NCI-H1436 treated with DMSO at 0.1 percent for 48 hours (cell line): ENCODE measurements at places on chromosomes 4 and X.

GRCh38 chr4:143654571-143654970, 45.9 kb downstream of the FREM3 start:
- DNase-seq: no peak

DNA sequence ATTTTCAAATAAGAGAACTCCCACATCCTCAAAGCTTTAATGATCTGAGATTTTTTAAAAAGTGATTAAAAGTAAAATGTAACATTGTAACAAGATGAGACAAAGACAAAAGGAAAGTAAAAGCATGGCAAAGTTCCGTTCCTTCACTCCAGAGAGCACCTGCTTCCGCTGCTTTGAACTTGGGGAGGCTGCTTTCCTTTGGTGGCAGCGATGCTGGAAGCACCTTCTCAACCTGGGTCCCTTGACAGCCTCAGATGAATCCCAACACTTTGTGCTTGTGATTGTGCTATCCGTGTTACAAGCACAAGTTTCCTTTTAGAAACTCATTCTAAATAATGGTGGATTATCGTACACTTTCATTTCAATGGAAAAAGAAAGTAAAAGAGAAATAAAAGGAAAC, 59.7 kb downstream of the HADH start:
- no peak for DNase-seq

GRCh38 chr4:153522802-153523094, 56.6 kb downstream of the TMEM131L start:
- DNase-seq: no peak

DNA sequence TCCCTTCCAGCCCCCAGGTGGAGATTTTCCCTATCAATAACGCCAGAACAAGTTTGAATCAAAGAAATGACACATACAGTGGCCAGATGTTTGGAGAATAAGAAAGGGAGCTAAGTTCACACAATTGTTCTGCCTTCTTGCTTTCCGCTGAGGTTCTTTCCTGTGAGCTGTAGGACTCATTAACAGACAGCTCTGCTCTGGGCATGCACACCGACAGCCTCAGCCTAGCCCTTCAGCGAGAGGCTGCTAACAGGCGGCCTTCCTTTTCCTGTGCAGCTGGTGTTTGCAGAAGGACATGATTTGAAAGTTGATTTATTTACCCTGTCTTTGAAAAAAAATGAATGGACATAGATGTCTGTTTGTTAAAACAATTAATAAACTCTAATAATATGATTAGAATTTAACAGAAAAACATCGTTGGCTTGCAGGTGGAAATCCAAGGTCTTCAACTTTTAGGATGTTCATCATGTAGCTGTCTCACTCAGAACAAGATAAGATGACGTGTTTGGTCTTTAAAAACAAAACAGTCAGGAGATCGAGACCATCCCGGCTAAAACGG, 183.3 kb downstream of the KDR start:
- DNase-seq: no peak

- no peak for DNase-seq
These were observed 7.1 kb downstream of the KLF3 start for GRCh38 chr4:38670939-38671591.

DNA sequence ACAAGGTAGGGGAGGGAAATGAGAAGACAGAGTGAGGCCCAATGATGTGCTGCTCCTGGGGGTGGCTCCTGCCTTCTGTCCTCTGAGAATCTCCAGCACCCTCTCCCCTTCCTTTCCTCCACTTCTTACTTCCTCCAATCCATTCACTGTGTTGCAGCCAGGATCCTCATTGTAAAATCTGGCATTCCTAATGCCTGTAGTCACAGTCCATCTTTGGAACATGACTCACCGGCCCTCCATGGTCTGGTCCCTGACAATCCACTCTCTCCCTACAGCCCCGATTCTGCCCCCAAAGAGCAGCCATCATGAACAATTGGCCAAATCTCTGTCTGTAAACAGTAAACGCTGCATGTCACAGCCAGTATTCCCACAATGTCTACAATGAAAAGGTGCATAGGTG, 72.9 kb downstream of the CLNK start:
- no peak for DNase-seq

DNA sequence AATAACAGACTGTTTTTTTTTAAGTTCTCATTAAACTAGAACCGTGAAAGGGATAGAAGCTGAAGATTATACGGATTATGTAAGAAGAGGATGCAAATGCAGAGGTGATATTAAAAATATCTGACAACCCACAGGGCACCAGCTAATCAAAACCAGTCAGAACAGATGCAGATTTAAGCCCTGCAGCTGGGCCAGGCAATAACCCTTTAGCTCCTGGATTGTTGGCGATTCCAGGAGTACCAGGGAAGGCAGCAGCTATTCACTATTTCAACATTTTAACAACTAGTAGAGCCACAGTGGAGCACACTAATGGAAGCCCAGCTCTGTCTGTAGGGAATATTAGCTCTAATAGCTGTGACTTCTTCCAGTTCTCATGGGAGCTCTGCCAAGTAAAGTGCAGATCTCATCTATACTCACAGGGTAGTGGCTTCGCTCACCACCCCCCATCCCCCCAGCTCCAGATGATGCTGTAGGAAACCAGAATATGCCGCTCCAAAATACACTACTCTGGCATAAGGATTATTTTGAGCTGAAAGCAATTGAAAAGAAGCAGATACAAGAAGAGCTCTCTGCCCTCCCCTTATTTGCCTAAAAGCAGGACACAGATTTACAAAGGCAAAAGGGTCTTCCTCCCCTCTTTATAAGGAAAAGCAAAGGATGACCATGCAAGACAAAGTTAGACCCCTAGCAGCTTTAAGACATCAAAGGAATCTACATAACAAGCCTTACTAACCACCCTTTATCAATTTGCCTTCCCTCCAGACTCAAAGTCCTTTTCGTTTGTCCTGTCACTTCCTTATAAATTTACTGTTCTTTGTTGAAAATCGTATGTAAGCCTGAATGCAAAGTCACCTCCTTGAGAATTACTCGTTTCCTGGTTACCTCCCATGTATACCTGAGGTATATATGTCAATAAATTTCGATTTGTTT, 13.7 kb downstream of the SCD5 start:
- no peak for DNase-seq

GRCh38 chrX:41796577-41796976, 72.6 kb downstream of the GPR82 start:
- no peak for DNase-seq

- no peak for DNase-seq
These were observed 82.1 kb downstream of the PPP3CA start for GRCh38 chr4:101264993-101265815.

DNA sequence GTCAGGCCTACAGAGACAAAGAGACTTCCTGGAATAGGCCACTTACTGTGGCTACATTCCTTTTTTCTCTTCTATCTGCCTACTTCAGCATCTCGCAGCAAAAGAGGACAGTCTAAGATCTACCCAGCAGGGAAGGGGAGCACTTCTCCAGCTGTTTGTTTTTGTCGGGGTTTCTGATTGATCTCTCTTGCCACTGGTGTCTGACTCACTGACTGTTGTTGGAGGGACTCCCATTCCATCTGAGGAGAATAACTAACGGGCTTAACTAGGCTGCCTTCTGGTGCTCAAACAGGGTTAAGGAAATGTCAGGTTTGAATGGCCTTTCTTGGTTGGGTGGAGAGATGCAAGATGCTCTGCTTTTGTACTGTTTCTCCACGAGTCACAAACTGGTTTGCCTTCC, 100.2 kb upstream of the TMEM164 start:
- DNase-seq: no peak

DNA sequence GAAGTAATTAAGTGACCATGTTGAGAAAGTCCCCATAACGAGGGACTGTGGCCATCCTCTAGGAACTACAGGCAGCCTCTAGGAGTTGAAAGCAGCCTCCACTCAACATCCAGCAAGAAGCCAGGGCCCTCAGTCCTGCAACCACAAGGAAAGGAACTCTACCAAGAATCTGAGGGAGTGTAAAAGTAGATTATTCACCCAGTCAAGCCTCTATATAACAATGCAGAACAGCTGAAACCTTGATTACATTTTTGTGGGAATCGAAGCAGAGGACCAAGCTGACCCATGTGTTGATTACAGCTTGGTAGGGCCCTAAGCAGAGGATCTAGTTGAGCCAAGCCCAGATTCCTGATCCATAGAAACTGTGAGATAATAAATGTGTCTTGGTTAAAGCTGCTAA, 17.1 kb downstream of the RPS6KA6 start:
- no peak for DNase-seq

- no peak for DNase-seq
These were observed 1.5 kb downstream of the COX18 start for GRCh38 chr4:73067971-73068394.

DNA sequence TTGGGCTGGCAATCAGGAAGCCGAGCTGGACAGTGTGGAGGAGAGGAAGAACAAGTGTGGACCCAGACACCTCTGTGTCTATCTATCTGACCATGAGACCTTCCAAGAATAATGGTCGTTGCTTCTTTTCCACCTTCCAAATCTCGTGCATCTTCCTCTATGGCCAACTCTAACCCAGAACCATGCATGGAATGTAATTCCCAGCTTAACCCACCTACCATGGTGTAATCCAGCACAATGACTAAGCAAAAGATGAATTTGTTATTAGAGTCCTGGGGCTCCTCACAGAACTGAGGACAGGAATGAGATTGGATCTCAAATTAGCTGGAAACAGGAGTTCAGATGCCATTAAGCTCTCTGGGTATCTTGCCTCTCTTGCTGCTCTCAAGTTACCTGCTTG, 17.4 kb upstream of the TMEM184C start:
- no peak for DNase-seq

GRCh38 chrX:94288325-94288724, 614.3 kb downstream of the FAM133A start:
- DNase-seq: no peak

GRCh38 chrX:149207518-149207917, 297.6 kb downstream of the IDS start:
- DNase-seq: no peak

- DNase-seq: no peak
These were observed 49.2 kb upstream of the MND1 start for GRCh38 chr4:153295131-153295755.
